ENCODE measurements at places on chromosomes 2 and 18. TPM values are rescaled to one million over a fixed set of nuclear protein-coding genes. Genes with fewer than 3 reads are reported as not detected.
A peak's percentile ranks its signal among the peaks of the same experiment; 100 is the strongest.

RGPD6 gene
- polyA plus RNA-seq: 3.2 TPM

TXNL4A gene
- 80.9 TPM for polyA plus RNA-seq

STON1 gene
- 3.4 TPM for polyA plus RNA-seq

DNA sequence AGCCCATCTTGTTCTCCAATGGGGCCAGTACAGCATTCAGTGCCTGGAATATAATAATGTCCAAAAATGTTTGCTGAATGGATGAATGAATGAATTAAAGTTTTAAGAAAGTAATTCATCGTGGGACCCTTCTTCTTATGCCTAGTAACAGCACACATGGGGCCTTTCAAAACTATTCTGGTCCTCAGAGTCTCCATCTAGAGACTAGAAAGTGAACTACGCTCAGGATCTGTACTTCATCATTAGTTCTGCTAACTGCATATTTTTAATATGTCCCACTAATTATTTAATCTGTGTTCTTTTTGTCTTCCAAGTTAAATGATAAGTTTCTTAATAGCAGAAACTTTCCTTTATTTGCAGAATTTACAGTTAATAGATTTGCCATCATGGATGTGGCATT, 172.5 kb downstream of the SMAD2 start:
- no peak for DNase-seq

LOXHD1 gene
- 0.22 TPM for polyA plus RNA-seq

BMPR2 gene
- polyA plus RNA-seq: 6.2 TPM

HOXD12 gene
- polyA plus RNA-seq: not detected

EML6 gene
- polyA plus RNA-seq: 5.5 TPM

DNA sequence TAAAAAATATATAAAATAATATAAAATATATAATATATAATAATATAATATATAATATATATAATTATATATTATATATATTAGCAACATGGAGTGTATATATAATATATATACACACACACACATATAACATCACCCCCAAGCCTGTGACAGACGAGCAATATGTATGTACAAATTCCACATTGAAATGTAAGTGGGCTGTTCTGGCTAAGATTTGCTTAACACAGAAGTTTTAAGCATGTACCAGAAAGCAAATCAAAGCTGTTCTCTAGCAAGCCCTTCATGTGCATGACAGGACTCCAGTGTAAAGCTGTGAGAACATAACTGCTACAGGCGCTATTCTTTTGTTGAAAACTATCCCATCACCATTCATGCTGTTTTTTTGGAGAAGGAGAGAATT, 261.7 kb upstream of the TNP1 start:
- DNase-seq: no peak

- DNase-seq: no peak
Measured at GRCh38 chr2:205372141-205372540, 310.2 kb upstream of the NRP2 start.

GRCh38 chr2:194700726-194701125, 956.3 kb upstream of the SLC39A10 start:
- DNase-seq: no peak

DNA sequence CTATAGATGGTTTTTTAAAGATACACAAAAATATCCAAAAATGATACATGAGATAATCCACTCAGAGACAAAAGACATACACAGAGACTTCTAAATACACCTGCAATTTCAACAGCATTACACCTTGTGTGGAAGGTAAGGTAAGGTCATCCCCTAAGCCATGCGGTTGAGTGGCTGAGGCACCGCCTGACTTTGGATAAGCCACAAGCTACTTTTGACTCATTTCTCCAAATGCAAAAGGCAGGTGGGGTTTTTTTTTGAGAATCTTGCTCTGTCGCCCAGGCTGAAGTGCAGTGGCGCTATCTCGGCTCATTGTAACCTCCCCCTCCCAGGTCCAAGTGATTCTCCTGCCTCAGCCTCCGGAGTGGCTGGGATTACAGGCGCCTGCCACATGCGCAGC, 13.1 kb downstream of the AP1S3 start:
- DNase-seq: no peak

DNA sequence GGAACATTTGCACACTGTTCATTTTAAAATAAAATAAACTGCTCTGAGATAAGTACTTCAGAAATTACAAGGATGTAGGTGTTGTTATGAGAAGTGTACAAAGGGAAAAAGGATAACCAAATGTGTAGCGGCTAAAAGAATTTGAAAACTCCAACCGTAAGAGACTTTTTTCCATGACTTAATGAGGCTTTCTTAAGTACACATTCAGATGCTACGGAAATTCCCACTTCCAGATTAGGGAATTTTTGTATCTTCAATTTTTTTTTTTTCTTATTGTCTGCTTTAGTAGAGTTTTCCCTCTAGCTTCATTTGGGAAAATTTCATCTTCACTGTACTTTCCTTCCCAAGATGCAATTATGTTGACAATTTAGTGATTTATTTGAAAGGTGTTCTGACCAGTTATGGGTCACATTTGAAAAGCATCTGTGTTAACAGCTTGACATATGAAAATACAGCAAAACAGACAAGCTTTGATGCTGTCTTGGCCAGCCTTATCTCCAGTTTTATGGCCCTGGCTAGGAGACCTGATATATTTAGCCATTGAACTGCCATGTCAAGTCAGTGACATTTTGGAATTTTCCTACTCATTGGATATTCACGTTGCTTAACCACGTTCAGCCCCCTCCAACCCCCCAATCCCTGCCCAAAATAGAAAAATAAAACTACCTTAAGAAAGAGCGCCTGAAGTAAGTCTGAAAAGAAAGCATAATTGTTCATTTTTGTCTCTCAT, 105.6 kb downstream of the FEZ2 start:
- no peak for DNase-seq

DNA sequence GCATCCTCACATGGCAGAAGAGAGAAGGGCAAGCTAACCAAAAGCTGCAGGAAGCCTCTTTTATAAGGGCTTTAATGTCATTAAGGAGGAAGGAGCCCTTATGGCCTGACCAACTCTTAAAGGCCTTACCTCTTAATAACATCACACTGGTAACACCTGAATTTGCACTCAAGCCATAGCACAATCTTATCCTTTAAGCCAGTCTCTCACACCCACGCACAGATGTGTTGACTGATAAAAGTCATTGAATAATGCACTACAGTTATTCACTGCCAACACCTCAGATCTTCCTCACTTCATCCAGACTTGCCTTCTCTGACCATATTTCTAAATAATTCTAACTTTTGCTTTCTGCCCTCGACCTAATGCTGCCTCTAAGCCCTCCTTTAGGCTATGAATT, 516.8 kb downstream of the ADCYAP1 start:
- no peak for DNase-seq

ZSCAN30 gene
- 11.0 TPM for polyA plus RNA-seq

GRCh38 chr2:178530131-178530530, 49.9 kb downstream of the PLEKHA3 start:
- no peak for DNase-seq

STK16 gene
- 44.2 TPM for polyA plus RNA-seq

DNA sequence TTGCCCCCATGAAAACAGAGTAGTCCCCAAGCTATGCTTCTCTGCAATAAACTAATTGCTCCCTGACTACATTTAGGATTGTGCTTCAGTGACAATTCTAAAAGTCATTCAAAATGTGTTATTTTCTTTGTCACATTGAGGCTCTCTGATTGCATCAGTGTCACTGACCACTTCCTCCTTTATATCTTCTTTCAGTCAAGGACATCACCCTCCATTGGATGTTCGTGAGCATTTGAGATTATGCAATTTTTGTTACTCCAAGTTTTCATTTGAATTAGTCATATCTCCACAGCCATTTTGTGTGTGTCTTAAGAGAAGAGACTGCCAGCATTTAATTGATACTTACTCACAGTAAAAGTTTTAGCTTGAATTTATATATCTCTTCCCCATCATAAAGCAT, 780.8 kb upstream of the GCFC2 start:
- no peak for DNase-seq

- no peak for DNase-seq
Measured at GRCh38 chr18:45381282-45381681, 234.0 kb upstream of the SLC14A2 start.

NPPC gene
- 0.76 TPM for polyA plus RNA-seq

DNA sequence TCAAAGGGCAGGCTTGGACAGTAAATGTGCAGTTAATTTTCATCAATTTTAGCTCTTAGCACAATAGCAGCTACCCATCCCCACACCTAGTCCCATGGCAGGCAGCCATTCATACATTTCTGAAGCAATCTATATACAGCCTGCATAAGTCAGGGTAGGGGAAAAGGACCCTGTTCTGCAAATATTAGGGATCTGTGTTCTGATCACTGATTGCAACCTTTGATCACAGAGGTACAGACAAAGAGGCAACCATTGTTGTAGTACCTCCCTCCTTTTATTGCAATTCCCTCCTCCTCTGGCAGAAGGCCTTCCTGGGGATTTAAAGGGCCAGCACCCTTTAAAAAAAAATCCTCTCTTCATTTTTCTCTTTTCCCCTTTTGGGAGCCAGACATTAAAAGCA, 58.3 kb downstream of the KANSL1L start:
- DNase-seq: no peak

DNA sequence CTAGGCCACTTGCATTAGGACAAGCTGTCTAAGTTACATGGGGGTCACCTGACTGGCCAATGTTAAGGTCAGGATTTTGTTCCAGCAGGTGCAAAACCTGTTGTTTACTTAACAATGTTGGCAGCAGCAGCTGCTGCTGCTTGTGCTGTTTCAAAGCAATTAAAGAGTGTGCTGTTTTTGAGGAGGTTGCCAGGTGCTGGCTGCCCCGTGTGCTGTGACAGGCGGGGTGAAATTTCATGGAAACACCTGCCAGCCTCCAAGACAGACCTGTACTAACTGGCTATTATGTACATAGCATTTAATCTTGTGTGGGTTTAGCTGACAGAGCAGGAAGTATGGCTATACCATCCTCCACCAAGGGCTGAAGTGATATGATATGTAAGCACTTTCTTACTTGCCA, 224.9 kb downstream of the ASXL3 start:
- no peak for DNase-seq

RAB17 gene
- 0.67 TPM for polyA plus RNA-seq

- DNase-seq: no peak
Measured at GRCh38 chr18:22838639-22839277, 94.4 kb upstream of the RBBP8 start.

- DNase-seq: peak; percentile 82
Measured at GRCh38 chr18:37778417-37779165, 213.0 kb upstream of the CELF4 start.

CXCR4 gene
- 626 TPM for polyA plus RNA-seq

- DNase-seq: no peak
Measured at GRCh38 chr18:3857544-3857943, 407.6 kb downstream of the TGIF1 start.

CHRNG gene
- not detected for polyA plus RNA-seq

MAPRE3 gene
- 14.0 TPM for polyA plus RNA-seq

GRCh38 chr2:36290306-36290856, 65.2 kb upstream of the CRIM1 start:
- DNase-seq: no peak

PCBP1 gene
- polyA plus RNA-seq: 254 TPM

DNA sequence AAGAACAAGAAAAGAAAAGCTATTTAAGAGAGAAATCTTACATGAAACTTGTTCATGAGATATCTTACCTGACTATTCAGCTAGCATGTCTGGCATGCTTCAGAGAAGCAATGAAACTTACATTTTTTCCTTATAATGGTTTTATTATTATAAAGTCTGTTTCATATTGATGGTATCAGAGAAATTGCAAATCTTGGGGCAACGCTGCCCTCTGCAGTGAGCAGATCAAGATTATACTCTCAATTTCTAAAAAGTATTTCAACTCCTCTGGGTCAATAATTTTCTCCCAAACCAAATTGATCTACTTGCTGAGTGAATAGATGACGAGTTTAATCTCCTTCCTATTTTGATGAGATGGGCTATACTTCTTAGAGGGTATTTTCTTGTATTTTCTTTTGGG, 235.6 kb downstream of the NUP35 start:
- DNase-seq: no peak

GRCh38 chr2:160225722-160226121, 25.6 kb upstream of the ITGB6 start:
- no peak for DNase-seq

DNA sequence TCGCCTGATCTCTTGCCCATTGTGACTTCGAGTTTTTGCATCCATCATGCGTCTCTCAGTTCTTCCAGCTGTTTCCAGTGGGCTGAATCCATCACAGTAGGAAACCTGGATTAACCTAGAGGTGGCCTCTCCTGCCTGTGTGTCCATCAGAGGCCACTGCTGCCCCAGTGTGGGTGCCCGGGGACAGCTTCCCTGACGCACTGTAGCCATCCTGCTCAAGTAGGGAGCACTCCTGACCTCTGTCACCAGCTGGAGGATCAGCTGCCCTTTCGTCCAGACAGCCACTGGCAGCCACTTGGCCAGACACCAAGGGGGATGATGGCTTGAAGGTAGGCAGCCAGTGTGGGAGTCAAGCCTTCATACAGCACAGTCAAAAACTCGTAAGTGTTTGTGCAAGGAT, 36.9 kb upstream of the LBH start:
- DNase-seq: no peak

DNA sequence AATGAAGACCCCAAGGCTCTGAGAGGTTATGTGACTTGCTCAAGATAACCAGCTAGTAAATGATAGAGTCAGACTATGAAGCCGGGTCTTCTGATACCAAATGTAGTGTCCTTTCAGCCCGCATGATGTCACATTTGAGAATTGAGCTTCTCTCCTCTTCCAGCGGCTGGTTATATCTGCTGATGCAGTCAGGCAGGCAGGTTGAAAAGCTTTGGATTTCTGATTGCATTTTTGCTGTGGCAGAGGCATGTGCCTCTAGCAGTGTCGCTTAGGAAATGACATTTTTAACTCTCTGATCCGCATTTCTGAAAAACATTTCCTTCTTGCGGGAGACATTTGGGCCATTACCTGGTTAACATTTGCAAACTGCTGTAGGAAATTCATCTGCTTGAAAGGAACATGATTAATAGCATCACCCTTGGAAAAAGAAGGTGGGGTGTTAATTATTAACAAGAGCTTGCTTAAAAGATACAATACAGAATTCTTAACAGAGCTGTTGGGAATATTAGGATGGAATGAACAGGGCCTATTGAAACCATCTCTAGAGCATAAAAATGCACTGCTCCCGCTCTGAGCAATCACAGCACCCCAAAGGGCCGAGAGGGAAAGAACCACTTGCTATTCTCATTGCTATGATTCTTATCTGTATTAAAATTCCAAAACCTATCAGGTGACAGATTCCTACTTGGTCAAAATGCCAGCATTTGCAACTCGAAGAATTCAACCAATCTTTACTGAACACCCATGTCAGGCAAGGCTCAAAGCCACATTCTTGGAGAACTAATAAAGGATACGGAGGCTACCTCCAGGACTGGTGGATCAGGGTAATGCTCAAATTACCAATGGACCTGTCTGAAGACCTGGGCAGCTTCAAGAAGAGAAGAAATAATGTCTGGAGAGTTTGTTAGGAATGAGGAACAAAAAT, 25.9 kb downstream of the MRO start:
- no peak for DNase-seq
